ENCODE measurements at places on chromosomes 5 and 9.
A peak's percentile ranks its signal among the peaks of the same experiment; 100 is the strongest.

GRCh38 chr5:147407094-147407681 lies 102.7 kb downstream of the DPYSL3 start:
- ATAC-seq: no peak

GRCh38 chr9:133948561-133949485 lies 43.3 kb downstream of the VAV2 start:
- no peak for ATAC-seq

DNA sequence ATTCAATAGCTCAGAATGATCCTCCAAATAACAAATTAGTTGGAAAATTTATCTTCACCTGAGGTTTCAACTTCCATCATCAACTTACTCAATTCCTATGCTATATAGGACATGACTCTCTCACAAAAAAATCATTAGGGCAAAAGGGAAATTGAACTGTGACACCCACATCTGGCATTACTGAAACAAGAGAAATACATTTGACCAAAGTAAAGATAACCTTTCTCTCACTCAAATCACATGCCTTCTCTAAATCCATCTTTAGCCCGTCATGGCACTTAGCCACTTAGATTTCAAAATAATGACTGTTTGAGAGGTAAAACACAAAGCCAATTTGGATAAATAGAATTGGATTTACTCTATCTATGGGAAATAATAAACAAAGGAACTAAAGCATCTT lies 126.4 kb downstream of the ADAMTS6 start:
- no peak for ATAC-seq

GRCh38 chr5:95317687-95318086 lies 32.8 kb upstream of the MCTP1 start:
- peak; percentile 75 for ATAC-seq

DNA sequence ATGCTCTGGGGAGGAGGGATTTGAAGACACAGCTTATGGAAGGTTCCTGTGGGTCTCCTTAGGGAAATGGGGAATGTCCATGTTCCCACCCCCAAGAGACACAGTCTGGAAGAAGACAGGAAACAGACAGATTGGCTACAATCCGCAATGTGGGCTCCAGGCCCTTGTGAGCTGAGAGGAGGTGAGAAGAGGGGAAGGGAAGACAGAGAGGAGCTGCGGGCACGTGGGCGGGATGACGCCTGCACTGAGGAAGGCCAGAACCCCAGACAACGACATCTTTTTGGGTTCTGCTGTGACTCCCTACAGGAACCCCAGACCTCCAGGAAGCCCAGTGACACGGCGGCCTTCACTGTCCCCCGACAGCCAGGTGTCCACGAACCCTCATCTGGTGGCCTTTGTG lies 29.9 kb upstream of the NKD2 start:
- no peak for ATAC-seq

GRCh38 chr5:74212336-74212735 lies 428.2 kb downstream of the ENC1 start:
- ATAC-seq: peak; percentile 82

DNA sequence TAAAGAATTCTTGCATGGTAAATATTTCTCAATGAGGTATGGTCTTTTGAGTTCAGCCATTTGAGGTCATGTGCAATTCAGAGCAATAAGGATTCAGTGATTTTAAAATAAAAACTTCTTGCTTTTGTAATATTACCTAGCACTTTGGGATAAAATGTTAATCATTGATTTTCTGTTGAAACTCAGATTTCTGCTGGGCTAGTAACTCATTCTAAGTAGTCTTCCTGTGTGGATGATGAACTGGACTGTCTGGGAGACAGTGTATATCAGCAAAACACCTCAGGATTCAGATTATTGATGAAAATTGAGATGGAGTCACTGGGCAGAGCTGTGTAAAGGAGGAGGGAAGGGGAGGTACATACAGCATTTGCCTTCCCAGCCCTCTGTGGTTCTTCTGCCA lies 10.8 kb upstream of the PSAT1 start:
- ATAC-seq: no peak

DNA sequence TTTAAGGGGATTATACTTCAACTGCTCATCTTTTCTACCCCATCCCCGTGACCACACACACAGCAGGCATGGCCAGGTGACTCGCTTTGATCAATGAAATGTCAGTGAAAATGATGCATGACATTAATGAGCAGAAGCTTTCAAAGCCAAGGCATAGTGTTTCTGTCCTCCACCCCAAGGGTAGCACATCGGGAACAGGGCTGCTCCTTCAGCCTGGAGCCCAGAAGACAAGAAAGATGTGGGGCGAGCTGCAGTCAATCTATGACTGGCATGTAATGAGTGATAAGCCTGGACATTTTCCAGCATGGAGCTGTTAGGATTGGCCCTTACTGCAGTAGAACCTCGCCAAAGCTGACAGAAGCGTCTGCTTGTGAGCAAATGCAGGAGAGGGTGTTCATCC lies 122.6 kb upstream of the IRX2 start:
- no peak for ATAC-seq

GRCh38 chr9:123127512-123128075 lies 94.1 kb downstream of the GPR21 start:
- ATAC-seq: no peak

GRCh38 chr5:116766470-116766947 lies 191.9 kb upstream of the SEMA6A start:
- ATAC-seq: no peak

DNA sequence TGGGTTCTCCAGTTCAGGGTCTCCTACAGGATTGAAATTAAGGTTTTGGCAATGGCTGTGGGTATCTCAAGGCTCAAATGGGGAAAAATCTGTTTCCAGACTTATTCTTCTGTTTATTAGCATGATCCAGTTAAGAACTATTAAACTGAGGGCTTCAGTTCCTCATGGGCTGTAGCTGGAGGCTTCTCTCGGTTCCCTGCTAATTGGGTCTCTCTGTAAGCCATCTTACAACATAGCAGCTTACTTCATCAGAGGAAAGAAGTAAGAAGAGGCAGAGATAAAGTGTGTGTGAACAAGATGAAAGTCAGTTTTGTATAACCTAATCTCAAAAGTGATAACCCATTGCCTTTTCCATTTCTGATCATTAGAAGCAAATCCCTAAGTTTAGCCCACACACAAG lies 391.9 kb downstream of the PSAT1 start:
- no peak for ATAC-seq

DNA sequence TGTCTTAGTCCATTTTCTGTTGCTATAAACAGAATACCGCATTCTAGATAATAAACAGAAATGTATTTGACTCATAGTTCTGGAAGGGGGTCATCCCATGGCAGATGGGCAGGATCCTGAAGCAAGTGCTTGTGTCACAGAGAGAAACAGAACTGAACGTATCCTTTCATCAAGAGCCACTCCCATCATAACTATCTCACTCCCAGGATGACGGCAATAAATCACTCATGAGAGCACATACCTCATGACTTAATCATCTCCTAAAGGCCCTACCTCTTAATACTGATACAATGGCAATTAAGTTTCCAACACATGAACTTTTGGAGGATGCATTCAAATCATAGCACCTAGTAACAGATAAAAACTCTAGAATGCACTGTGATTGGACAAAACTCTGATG lies 142.9 kb downstream of the CAMK4 start:
- ATAC-seq: peak; percentile 69

DNA sequence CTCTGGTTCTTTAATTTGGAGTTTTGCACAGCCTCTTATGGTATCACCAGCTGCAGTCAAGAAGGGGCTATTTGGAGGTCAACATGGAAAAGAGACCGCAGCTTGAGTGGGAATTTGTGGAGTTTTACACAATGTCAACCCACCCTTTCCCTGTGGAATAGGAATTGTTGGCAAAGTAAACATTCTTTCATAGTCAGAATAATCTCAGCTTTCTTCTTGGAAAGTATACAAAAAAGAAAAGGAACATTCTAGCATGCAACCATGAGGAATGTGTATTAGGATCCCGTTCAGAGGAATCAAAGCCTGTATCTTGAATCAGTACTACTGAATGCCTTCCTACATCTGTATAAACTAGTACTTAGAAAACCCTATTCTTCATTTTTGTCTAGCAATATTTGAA lies 107.6 kb downstream of the LURAP1L start:
- ATAC-seq: no peak

Measured in SK-N-SH treated with all-trans-retinoic acid at 6 μM for 48 hours (cell line).